GM23338 (cell line): ENCODE measurements at places on chromosomes 4 and X.

DNA sequence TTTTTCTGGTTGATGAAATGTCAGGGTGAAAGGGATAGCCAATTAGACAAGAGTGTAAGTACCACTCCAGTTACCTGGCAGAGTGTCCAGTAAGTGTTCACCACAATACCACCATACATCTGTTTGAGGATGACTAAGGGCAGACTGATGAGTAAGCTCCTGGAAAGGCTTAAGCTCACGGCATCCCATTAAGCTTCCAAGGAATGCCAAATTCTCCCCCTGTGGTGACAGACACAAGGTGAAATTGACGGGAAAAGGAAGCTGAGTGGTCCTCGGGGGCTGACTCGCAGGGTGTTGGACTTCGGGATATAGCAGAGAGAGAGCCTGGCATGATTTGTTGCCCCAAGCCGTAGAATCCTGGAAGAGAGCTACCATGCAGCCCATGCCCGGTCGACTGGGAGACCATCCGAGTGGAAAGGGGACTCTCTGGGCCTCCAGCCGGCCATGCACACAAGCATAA, 7.6 kb upstream of the BST1 start:
- peak; percentile 74 for DNase-seq

GRCh38 chrX:40174001-40174853, 76.5 kb upstream of the BCOR start:
- peak; percentile 55 for DNase-seq

DNA sequence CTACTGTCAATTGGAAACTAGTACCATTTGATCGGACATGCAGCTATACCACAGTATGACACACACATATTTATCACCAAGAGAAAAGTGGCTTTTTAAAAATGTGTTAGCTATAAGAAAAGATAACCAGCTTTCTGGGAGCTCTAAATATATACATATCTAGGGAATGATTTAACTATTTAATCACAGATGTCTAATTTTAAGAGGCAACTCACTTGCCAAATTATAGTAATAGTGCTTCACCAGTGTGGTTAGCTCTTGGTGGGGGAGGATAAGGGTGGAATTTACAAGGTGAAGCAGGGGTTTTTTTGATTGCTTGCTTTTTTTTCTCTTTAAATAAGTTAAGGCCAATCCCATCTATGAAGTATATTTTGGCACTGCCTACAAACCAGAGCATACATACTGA, 547.7 kb upstream of the DIPK2B start:
- no peak for DNase-seq

DNA sequence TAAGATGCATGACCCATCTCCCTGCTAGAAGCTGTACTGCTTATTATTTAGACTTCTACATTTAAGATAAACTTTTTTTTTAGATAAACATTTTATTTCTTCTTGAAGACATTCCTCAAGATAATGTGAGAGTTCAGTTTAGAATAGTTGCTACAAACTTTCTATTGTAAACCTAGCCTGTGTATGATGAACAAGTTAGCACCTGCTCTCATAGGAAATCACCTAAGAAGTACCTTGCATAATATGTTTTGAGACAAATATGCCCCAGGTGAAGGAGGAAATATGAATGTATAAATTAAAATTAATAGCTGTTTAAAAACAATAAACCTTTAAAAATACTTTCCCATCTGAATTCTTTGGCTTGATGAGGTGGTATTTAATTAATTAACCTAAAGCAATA, 35.6 kb downstream of the RASGEF1B start:
- no peak for DNase-seq

DNA sequence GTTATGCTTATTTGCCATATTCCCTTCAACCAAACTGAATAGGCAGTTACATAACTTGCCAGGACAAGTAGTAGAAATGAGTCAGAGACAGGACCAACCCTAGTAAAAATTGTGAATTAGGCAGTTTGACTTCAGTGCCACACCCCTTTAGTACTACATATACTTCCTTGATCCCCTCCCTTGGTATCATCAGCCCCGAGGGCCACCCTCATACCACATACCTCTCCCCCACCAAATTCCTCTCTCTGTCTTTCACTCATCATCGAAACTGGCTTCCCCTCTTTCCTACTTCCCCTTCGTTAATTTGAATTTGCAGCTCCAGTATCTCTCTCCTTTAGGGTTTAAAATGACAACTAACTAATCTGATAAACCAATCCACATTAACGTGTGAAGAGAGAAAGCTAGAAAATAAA, 7.9 kb upstream of the PTPN13 start:
- DNase-seq = peak; percentile 57

DNA sequence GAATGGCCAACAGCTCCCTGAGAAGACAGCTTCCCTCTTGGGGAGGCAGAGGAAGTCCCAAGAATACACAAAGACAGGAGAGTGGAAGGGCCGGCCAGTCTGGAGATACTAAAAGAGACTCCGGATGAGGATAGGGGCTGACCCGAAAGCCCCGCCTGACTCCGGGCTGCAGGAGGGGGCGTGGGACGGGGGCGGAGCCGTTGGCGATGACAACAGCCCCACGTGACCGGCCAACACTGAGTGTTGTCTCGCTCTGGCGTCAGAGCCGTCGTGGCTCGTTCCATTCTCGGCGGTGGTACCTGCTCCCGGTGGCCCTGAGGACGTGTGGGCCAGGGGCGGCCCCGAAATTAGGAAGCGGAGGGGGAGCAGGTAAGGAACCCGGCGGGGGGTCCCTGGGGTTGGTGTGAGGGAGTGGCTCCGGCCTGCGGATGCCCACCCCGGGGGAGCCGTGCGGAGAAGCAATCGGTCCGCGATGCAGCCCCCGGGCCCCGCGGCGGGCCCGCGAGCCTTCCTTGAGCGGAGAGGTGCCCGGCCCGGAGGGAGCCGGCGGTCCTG, at the start of gene BEX4:
Gene BEX4, plus strand, starts transcription at position 239 of the 555 bp plus-strand sequence. CDS start 1,046 bp downstream, outside the sequence.
- DNase-seq = peak; percentile 87

GRCh38 chrX:39724544-39724943, 373.2 kb downstream of the BCOR start:
- DNase-seq = no peak

GRCh38 chr4:83758285-83758684, 222.4 kb downstream of the GPAT3 start:
- DNase-seq = no peak

DNA sequence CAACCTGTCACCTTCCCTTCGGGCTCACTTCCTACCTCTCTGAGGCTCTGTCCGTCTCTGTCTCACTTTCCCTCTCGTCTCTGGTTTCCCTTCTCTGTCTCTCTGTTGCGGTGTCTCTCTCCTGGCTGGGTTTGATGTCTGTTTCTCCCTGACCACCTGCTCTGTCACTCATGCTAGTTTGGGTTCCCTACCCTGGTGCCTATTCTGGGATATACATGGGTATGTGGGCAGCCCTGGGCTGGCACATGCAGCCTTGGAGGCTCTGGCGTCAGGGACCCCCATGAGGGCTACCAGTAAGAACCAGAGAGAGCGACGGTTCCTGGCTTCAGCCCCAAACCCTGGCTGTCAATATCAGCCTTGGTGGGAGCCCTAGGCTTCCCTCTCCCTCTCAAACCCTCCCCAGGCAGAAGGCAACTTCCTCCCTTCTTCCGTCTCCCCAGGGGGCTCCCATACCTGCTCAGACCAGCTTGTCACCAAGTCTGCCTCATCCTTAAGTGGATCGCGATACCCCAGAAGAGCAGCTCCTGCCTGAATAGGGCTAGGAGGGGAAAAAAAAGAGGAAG, 314 bp downstream of the DNASE1L1 start:
- DNase-seq = no peak

GRCh38 chr4:94302191-94302590, 40.4 kb downstream of the HPGDS start:
- DNase-seq = no peak

DNA sequence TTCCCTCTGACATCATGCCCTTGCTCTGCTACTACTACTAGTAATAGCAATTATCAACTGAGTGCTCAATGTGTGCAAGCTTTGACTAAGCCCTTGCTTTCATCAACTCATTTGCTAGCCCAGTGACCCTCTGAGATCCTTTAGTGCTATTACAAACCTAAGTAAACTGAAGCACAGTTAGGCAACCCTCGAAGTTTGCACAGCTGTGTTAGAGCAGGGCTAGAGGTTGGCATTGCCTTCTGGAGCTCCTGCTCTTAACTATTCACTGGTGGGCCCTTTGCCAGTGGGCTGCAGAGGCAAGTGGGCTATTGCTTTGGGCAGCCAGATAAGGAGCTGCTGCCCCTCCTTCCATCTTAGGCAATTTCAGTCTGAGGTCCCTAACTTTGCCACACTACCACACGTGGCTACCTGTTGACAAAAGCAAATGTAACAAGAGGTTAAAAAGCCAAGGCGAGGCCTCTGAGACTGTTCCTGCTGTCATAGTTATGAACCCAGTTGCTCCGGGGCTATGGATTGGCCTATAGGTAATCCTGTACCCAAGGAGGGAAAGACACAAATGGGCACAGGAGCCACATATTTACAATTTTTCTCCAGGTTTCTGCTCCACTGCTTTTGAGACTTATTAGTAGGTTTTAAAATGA, 41.5 kb upstream of the ANKRD50 start:
- DNase-seq = peak; percentile 1

DNA sequence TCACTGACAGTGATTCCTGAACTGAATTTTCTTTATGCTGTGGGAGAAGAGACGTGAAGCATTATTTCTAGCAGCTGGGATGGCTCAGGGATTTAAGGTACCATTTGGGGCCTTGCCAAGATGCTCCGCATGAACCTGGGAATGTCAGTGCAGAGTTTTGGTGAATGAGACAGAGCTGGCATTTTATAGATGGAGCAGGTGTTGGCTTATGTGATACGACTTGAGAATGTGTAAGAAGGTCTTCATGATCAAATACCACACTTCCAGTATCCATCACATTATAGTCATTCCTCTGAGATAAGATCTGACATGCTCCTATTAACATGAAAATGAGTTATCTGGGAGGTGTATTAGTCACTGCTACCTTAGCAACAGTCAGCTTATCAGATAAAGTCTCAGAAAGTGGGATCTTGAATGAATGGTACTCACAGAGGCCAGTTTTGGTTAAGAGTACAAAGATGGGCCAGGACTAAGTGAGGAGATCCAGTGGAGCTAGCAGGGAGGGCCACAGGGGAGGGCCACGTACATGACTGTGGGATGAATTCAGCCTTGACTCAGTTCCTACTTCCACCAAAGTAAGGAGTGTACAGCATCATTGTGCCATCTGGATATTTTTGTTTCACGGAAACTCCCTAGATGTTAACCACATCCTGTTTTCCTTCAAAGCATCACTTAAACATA, 116.7 kb downstream of the SPCS3 start:
- no peak for DNase-seq

DNA sequence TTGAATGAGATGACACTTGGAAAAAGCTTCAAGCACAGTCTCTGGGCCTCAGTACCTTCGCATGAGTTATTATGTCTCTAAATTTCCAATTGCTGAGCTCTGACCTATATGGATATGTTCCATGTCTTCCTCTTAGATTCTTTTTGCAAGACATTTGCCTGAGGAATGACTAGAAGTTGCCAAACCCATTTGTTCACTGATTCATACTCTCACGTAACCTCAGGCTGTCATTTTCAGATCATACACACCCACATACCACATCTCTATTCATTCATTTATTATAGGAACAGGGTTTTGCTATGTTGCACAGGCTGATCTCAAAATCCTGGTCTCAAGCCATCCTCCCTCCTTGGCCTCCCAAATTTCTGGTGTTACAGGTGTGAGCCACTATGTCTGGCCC, 2137.1 kb upstream of the TENM3 start:
- no peak for DNase-seq

DNA sequence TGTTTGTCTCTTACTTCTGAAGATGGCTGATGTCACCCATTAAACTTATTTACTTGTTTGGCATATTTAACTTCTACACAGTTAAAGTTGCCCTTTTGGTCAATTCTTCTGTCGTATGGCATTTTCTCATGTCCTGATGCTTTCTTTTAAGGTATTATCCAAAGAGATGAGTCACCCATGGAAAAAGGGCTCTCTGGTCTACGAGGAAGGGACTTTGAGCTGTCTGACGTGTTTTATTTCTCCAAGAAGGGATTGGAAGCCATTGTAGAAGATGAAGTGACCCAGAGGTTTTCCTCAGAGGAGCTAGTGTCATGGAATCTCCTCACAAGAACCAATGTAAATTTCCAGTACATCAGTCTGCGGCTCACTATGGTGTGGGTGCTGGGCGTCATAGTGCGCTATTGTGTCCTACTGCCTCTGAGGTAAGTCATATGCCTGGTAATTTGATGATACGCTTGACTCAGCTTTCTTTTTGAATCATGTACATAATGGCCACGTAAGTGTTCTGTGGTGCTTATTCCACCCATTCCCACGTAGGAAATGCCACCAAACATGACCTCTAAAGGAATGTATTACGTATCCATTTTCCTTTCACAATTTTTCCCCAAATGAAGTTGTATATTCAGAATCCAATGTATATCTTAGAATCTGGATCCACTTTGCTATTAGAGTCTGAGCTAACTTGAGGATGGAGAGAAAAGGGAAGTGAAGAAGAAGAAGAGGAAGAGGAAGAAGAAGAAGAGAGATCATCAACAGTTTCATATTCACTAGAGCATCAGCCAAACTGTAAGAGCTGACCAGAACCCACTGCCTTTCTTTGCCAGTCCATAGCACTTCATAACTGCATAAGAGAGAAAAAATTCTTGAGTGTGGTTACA, 45.7 kb downstream of the GPAT3 start:
- DNase-seq = no peak

DNA sequence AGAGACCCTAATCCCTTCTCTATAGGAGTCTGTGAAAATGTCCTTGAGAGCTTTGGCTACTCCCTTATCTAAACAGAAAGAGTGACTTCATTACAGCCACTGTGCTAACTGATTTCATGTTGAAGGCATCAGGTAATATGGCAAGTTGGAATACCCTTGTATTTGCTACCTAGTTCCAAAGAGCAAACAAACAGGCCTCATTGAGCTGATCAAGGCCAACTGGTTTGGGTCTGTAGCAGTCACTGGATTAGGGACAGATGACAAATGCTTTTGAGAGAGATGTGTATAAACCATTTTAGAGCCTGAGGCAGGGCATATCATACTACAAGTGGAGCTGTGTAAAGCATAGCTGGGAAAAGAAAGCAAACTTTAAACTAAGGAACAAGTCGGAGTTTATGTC, 22.9 kb upstream of the PDLIM5 start:
- no peak for DNase-seq

DNA sequence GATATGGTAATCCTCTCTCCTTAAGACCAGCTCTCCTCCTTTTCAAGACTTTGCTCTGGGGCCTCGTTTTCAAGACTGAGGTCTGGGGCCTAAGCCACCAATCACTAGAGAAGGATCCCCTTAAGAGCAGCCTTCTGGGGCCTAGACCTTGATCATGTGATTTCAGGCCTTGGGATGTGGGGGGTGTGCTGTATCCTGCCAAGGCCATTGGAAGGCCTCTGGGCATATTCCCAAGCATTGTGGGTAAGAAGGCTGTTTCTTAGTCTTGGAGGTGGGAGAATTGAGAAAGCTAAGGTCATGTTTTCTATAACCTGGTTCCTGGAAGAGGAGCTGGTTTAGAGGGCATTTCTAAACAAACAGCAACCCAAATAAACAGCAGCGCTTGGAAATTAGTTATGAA, 12.1 kb downstream of the TMEM164 start:
- DNase-seq = no peak

DNA sequence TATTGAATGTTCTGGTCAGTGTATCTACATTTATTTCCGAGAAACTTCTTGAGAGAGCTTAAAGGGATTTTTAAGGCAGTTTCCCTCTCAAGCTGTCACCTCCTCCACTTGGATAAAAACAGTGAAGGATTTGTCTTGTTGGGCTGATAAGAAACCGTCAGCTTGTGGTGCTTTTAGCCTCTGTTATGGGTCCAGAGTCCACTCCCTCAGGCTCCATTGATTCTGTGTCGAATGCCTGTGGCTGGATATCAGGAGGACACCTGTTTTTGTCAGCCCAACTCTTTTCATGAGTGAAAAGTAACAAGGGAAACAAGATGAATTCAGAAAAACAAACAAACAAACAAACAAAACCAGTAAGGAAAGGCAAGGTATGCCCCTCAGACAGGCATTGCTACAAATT, 12.4 kb downstream of the CLCN4 start:
- no peak for DNase-seq
